ENCODE measurements at places on chromosomes 12 and 14. TPM values are rescaled to one million over a fixed set of nuclear protein-coding genes. Genes with fewer than 3 reads are reported as not detected.

Gene OR4E2
- total RNA-seq, result not detected

Gene GLT8D2
- total RNA-seq, result 8.5 TPM

Gene NTS
- total RNA-seq, result 17.1 TPM

Gene INHBC
- not detected for total RNA-seq

Gene SPTB
- 1.9 TPM for total RNA-seq

DNA sequence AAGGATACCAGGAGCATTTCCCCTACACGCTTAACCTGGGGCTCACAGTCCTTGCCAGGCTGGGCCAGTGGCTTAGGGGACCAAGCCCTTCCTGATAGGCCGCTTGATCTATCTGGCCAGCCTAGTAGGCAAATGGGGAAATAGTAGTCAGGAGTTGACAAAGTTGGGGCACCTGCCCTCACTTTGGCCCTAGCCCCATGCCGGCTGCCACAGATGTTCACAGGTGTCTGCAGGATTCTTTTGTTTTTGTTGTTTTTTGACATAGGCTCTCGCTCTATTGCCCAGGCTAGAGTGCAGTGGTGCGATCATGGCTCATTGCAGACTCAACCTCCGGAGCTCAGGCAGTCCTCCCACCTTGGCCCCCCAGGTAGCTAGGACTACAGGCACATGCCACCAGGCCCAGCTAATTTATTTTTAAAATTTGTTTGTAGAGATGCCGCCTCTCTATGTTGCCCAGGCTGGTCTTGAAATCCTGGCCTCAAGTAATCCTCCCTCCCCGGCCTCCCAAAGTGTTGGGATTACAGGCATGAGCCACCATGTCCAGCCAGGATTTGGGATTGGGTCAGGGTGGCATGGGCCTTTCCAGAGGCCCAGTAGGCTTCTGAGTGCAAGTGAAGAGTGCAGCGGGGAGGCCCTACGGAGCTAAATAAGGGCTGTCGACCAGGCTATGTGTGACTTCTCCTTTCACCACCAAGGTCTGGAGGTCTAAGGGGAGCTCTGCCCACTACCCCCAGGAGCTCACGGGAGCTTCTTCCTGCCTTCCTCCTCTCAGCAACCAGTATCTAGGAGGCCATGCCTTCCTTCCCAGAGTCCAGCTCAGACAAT is 15.5 kb upstream of the HDAC7 start:
- no peaks in the 10 kb centered on the region for H3K27me3 ChIP-seq
- H3K4me3 ChIP-seq, result no peak overlapping the region
- H3K36me3 ChIP-seq, result no peaks in the 10 kb centered on the region
- H3K27ac ChIP-seq, result no peak overlapping the region
- DNase-seq, result no peak
- peaks cover 13% of the 10 kb centered on the region for H3K4me1 ChIP-seq

- no peaks in the 10 kb centered on the region for H3K27me3 ChIP-seq
- H3K36me3 ChIP-seq, result no peaks in the 10 kb centered on the region
- no peak for DNase-seq
- no peak overlapping the region for H3K4me3 ChIP-seq
- no peak overlapping the region for H3K27ac ChIP-seq
These were observed 89.5 kb downstream of the SOX5 start for GRCh38 chr12:23860019-23860418.

DNA sequence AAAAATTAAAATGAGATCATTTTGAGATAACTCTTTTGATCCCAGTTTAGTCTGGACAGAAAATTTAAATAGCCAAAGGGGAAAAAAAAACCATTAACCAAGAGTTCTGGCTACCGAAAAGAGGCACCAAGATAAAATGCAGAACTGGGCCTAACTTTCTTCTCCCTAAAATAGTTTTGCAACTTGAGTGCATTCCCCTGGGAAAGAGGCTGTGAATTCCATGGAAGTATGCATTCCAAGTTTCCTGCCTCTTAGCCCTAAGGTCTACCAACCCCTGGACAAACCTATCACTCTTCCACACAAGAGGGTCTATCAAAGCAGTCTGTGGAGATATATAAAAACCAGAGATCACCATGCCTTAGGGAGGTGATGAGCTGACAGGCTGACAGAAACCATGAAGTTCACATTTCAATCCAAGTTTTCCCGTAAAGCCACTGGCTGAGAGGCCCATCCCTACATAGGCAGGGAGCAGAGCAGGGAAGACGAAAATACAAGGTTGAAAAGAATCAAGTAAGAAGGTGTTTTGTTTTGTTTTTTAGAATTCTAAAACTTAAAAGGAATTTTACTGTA is 33.8 kb downstream of the DCP1B start:
- no peak for DNase-seq
- H3K4me3 ChIP-seq, result no peak overlapping the region
- H3K27ac ChIP-seq, result no peak overlapping the region
- H3K4me1 ChIP-seq, result peaks cover 8% of the 10 kb centered on the region
- no peaks in the 10 kb centered on the region for H3K36me3 ChIP-seq
- H3K27me3 ChIP-seq, result no peaks in the 10 kb centered on the region

- no peaks in the 10 kb centered on the region for H3K4me1 ChIP-seq
- no peaks in the 10 kb centered on the region for H3K36me3 ChIP-seq
- no peak overlapping the region for H3K4me3 ChIP-seq
- H3K27ac ChIP-seq, result no peak overlapping the region
- no peaks in the 10 kb centered on the region for H3K27me3 ChIP-seq
- no peak for DNase-seq
These were observed 177.2 kb upstream of the NPAS3 start for GRCh38 chr14:32761381-32761968.

Measured in GM23338 (cell line).